ENCODE measurements at places on chromosomes 5 and 9.
A peak's percentile ranks its signal among the peaks of the same experiment; 100 is the strongest.

- no peak for DNase-seq
Measured at GRCh38 chr5:149015561-149015960, 47.3 kb downstream of the SH3TC2 start.

- no peak for DNase-seq
Measured at GRCh38 chr5:115807654-115808052, 8.8 kb downstream of the CDO1 start.

- DNase-seq = no peak
Measured at GRCh38 chr5:67648201-67648671, 451.6 kb upstream of the CD180 start.

DNA sequence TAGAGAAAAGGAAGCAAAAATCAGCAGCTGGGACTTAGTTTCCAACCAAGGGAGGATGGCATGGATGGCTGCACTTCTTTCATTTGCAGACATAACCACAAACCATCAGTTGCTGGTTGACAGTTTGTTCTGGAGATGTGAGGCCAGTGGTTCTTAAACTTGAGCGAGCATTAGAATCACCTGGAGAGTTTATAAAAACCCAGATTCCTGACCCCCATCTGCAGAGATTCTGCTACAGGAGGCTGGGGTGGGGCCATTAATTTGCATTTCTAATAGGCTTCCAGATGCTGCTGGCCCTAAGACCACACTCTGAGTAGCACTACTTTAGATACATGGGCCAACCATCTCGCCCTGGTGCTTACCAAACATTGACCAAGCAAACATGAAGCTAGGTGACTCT, 60.8 kb downstream of the MARCHF3 start:
- DNase-seq = no peak

DNA sequence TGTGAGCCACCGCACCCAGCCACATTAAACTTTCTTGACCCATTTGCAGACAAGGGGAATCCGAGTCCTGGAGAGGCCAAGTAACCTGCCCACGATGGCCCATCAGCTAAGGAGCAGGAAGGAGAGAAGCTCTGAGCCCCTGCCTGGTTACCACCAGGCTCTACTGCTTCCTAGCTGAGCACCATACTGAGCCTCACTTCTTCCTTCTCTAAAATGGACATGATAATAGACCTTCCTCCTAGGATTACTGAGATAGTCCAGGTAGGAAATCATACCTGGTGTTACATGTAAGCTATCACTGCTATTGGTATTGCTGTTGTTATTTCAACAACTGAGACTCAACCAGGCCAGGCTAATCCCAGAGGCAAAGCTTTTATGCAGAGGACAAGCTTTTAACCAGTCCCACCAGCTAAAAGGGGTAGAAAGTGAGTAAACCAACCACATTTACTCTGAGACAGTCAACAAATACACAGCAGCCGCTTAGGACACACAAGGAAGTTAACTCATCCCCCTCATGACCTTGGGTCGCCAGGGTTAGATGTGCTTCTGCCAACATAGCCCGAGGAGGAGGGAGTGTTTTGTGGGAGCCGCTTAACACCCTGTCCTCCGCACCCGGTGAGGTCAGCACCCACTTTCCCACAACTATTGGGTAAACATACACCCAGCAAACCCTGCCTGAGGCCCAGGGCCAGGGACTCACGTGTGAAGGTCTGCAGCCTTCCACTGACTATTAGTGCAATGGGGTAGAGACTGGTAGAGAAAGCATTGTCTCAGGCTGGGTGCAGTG, 20.6 kb upstream of the PTGES start:
- no peak for DNase-seq

DNA sequence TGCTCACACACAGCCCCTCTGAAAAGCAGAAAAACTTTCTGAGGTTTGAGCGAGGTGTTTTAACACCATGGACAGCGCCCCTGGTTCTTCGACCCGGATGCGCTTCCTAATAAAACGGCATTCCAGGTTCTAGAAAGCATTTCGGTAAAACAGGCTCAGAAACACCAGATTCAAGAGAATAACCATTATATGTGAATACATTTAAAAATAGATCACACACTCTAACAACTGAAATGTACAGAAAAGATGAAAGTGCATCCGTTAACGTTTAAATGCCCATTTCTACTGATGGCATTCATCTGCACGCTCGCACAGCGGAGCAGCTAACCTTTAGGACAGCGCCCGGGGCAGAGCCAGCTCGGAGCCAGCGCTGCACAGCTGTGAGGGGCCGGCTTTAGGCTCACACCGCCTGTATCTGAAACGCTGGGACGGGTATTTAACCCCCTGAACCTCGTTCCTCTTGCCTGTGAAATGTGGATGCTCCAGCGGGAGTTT, 26.3 kb upstream of the TENT4A start:
- no peak for DNase-seq

- DNase-seq = no peak
Measured at GRCh38 chr5:17910318-17910717, 276.1 kb downstream of the TAF11L14 start.

DNA sequence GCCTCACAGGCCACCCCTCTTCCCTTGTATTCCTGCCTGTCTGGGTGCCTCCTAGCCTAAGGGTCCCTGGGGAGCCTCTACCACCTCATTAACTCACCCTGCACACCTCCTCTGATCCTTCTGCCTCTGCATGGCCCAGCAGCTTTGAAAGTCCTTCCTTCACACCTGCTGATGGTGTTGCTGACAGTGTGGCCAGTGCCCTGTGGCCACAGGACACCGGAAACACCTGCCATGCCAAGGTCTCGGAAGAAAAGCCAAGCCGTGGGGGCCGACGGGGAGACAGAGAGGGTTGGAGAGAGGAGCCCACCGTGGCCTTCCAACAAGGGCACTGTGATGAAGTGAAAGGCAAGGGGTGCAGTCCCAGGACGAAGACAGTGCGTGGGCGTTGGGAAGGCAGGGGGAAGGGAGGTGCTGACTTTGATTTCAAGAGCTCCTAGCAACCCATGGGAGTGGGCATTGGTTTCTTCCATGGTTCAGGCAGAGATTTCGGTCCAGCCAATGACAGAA, 4.1 kb downstream of the BTNL9 start:
- no peak for DNase-seq

DNA sequence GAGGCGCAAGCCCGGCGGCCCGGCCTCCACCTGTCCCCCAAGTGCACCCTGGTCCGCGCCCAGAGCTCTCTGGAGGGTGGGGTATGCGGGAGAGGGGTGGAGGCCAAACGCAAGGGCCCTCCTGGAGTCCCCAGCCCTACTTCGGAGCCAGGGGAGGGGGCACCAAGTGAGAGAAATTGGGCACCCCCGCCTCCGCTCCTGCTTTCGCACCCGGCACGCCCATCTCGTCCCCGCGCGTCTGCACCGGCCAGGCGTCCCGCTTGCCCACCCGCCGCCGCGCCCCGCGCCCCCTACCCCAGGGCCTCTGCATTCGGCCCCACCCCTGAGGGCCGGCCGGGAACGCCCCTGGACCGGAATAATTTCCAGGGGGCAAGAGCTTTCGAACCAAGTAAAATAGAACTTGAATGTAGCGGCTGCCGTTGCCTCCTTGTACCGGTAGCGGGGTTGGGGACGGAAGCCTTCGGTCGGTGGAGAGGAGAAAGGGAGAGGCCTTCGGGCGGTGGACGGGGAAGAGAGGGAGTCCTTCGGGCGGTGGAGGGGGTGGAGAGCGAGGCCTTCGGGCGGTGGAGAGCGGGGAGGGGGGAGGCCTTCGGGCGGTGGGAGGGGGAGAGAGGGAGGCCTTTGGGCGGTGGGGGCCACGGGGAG, 694 bp upstream of the PHPT1 start:
- DNase-seq = no peak

GRCh38 chr9:107249665-107250285, 33.3 kb upstream of the RAD23B start:
- no peak for DNase-seq

DNA sequence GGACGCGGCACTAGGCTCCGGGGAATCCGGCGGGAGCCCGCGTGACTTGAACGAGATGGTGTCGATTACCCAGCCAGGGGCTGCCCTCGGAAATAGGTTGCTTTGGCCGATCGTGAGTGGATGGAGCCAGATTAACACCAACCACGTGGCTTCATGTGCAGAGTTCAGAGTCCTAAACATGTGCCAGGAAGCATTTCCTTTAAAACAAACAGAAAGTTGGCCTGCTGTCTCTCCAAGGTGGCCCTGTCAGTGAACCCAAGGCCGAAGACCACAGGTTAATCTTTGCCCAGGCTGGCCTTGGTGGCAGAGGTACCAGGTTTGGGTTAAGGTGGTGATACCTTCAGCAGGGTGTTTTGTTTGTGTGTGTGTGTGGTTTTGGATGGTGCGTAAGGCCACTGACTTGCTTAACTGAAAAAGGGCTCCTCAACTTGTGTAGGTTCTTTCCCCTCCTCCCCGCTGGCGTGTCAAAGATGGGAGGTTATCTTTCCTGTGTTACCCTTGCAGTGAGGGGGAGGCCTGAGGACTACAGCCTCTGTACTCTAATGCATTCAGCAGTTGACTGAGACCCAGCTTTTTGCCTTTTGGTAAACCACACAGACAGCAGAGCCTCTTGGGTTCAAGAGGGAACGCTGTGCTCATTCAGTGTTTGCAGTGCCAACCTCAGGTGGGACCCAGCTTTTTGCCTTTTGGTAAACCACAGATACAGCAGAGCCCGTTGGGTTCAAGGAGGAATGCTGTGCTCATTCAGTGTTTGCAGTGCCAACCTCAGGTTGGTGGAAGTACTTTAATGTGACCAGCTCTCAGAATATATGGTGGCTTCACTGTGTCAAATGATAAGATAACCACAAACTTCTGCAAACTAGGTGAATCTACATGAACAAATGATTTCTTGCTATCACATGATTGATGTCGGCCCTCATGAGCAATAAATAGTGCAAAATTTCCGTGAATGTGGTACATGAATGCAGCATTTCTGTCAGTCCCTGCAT, 1.4 kb downstream of the IQGAP2 start:
- DNase-seq = peak; percentile 60

GRCh38 chr5:173832386-173832785, 55.8 kb upstream of the CPEB4 start:
- no peak for DNase-seq

GRCh38 chr9:93951655-93952118, 3.5 kb downstream of the BARX1 start:
- DNase-seq = no peak

- DNase-seq = no peak
Measured at GRCh38 chr9:94904806-94905205, 178.3 kb downstream of the AOPEP start.

DNA sequence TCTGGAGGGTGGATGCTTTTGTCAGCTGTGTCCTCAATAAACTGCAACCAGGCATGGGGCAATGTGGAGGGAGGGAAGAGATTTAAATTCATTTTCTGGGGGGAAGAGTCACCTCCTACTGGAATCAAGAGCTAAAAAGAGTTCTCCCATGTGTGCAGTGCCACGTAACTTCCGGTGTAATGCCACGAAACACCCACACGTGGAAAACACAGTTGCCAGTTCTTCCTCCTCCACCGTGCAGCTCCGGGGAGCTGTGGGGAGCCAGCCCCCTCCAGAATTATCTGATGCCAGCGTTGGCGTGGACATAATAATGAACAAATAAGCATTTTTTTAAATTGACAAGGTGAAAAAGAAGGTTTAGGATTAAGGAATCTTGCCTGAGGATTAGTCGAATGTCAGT, 32.1 kb upstream of the MED10 start:
- DNase-seq = no peak

DNA sequence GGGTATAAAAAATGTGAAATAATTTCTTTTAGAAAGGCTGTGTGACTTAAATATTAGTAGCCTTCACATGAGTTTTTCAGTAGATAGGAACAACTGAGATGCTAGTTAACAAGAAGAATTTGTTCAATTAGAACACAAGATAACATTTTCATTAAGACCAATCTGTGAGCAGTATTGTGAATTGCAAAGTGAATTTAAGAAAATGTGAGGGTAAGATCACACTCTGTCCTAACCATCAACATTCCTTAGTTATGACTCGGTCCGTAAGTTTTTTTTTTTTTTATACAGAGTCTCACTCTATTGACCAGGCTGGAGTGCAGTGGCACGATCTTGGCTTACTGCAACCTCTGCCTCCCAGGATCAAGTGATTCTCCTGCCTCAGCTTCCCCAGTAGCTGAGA, 180.2 kb upstream of the EGFLAM start:
- DNase-seq = no peak

GRCh38 chr5:39452846-39453245, 28.1 kb upstream of the DAB2 start:
- DNase-seq = no peak

GRCh38 chr9:116464987-116465571, 222.0 kb upstream of the TRIM32 start:
- no peak for DNase-seq

GRCh38 chr9:135422341-135422944, 57.1 kb upstream of the PPP1R26 start:
- no peak for DNase-seq

DNA sequence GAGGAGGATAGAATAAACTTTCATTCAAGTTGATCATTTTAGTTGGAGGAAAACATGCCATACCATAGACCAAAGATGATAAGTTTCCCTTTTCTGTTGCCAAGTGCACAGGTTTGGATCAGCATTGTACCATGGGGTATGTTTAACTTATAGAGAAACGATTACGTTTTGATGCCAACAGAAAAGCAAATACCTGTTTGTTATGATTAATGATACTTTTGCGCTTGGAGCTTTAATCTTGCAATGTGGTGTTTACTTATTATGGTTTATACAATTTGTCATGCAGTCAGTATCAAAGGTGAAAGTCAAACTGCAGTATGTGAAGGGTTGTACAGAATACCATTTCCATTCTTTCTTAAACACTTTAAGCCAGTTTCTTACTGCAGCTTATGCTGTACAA, 13.2 kb upstream of the ARHGEF28 start:
- DNase-seq = no peak

DNA sequence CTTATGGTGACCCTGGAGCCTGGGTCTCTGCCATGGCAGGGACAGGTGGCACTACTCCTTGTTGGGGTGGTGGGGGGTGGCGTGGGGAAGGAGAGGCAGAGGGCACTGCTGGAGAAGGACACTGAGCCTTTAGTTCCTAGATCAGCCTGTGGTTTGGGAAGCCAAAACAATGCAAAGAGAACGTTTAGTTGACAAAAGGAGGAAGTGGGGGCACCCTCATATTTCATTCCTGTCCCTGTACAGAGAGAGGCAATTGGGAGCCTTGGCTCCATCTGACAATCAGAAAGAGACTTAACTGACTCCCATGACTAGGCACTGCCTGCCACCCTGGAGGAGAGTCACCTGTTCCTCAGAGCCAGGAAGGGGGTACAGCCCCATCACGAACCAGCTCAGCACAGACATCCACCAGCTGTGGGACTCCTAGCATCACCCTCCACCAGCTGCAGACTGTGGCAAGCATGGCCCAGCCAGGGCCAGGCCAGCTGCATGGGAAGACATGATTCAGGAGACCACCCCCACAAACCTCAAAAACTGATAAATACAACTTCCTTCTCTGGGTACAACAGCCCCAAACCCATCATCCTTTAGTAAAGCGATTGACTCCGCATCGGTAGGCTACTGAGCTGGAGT, 257.5 kb downstream of the HSPA4 start:
- DNase-seq = no peak

GRCh38 chr5:174734571-174735497, 10.5 kb downstream of the MSX2 start:
- DNase-seq = no peak
